ENCODE measurements at places on chromosomes 5 and 9.

- DNase-seq, result peak; percentile 49
Measured at GRCh38 chr9:81772144-81772543, 82.8 kb upstream of the TLE1 start.

- no peak for DNase-seq
Measured at GRCh38 chr9:94944626-94945025, 218.1 kb downstream of the AOPEP start.

- DNase-seq, result peak; percentile 49
Measured at GRCh38 chr9:35696520-35697215, 6.9 kb upstream of the TPM2 start.

DNA sequence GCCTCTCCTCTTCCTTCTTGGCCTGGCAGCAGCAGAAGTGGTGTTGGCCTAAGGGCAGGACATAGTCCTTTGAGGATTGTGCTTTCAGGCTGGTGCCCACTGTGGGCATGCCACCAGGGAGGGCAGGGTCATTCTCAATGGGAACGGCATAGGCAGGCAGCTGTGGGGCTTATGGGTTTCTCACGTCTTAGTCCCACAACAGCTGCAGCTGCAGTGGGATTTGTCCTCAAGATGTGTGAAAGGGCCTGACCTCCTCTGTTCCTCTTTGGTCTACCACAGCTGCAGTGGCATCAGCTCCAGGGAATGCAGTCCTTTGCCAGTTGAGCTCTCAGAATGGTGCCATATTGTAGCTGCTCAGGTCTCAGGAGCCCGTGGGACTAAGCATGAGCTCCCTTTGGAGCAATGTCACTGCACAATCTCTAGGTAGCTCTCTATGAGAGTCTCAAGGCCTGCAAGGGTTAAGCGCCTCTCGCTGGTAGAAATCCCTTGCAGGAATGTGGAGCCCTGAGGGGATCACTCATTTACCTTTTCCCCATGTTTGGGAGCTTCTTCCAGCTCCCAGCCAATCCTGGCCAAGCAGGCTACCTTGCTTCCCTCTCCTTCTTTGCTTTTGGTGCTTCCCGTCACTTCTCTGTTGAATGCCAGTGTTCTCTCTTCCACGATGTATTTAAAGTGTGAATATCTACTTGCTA, 104.8 kb downstream of the GNA14 start:
- no peak for DNase-seq

- peak; percentile 31 for DNase-seq
Measured at GRCh38 chr5:138981586-138981985, 106.5 kb upstream of the LRRTM2 start.

DNA sequence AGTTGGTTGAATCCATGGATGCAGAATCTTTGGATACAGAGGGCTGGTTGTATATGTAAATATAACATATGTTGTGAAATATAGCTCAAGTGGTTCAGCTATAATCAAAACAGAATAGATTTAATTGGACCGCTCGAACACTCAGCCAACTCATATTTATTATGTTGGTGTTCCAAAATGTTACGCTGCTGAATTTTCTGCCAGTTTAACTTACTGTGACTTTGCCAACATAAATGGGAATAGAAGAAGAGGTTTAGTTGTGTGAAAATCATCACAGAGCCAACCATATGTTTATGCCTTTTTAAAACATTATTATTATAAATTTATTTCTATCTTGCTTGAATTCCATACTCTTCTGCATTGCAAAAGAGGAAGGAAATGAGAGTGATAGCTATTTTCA, 178.2 kb upstream of the FBXL7 start:
- DNase-seq, result no peak

DNA sequence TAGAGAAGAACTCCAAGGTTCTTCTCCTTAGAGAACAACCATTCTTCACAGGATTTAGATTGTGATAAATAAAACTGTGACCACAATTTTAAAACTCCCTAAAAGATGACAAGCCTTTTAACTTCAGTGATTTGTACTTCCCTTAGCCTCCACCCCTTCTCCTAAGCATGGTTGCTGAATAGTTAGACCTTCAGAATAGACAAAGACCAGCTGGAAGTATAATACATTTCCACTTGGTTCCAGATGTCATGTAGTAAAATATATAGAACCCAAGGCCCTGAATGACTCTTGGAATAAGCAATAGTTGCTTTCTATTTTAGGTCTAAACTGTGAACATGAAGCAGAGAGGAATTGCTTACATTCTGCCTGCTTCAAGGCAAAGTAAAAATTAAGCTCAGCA, 208.7 kb downstream of the ARRDC3 start:
- no peak for DNase-seq

DNA sequence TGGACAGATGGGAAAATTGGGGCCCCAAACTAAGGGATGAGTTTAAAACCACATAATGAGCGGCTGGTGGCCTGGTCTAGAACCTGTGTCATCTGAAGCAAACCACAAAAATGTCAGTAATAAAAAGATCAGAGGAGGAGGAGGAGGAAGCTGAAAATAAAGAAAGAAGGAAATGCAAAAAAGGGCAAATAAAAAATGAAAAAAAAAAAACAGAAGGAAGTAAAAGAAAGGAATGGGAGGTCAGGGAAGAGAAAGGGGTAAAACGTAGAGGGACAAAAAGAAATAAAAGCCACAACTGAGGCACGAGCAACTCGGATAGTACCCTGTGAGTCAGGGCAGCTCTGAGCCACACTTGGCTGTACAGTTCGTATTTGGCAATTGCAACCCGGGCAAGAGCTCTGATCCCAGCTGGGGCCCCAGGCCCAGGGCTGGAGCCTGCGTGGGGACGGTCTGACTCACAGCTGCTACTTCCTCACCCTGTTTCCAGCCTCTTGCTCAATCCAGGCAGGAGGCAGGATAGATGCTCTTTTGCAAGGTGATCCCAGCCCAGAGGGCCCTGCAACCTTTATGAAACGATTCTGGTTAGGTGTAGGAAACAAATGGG, 137.9 kb upstream of the TRIM32 start:
- peak; percentile 90 for DNase-seq

DNA sequence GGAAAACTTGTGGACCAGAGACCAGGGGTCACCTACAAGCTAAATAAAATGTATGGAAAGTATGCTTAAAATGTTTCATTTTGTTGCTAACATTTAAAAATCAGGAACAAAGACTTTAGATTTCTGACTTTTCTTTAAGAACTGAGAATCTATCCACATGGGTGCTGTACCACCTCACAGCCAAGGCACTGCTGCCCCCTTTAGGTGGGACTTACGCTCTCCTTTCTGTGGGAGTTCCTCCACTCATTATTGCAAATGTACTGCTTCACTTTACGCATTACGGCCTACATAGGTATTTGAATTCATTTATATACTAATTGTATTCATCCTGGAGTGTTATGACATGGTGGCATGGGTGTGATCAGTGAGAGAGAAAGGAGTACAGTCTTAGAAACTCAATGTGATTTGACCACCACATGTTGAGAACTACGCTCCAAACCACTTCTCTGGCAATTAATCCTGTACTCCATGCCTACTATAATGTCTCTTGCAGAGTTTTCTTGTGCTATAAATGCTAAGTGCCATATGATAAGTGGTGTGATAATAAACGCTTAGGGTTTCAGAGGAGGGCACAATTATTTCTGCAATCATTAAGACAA, 24.7 kb upstream of the CETN3 start:
- DNase-seq, result no peak

GRCh38 chr5:83512061-83512745, 40.7 kb downstream of the VCAN start:
- no peak for DNase-seq

DNA sequence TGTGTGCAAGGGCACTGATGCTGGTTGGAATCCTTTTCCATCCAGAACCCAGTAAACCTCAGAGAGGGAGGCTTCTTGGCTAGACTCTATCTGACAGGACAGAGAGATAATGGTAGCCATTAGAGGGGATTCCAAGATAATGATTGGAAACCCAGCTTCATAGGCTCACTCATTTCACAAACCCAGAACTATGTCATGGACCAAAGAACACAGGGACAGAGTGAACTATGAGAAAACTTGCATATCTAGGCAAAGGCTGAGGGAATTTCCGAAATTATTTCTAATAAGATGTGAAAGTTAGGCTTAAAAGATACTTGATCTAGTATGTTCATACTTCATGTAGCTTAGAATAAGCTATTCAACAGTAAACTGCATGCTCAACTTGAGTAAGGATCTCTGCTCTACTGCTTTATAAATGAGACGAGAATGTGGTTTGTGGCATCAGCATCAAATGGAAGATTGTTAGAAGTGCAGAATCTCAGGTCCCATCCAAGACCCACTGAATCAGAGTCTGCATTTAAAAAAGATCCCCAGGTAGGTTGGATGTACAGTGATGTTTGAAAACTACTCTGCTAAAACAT, 261.4 kb downstream of the DMRT2 start:
- DNase-seq, result no peak

DNA sequence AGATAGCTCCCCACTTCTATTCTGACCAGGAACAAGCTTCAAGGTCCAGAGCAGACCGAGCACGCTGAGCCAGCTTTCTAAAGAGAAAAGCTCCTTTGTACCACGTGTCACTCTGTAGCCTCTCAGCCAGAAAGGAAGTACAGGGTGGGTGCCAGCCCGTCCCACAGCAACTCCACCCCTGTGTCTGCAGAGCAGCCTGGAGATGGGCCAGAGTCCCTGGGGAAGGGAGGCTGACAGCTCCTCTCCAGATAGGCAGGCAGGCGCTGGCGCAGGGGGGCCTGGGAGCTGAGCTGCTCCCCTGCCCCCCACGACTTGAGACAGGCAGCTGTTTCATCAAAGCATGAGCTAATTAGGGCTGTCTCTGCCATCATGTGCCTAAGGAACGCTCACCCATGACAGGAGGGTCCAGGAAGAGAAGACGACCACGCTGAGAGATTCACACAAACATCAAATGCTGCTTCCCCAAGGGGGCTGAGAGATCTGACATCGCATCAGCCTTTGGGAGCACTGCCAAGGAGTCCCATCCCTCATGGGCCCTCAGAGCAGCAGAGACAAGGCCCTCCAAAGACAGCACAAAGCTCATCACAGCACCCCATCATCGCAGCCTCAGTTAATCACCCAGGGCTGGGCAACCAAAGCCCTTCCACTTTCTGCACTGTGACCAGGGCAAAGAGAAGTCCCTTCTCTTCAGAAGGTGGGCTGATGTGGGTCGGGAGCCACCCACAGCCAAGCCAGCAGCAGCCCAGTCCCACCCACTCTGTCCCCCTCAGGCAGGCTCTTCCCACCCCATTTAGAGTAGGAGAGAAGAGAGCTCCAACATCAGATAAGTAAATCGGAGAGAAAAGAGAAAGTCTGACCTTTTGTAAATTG, 78.5 kb upstream of the LRRTM2 start:
- peak; percentile 89 for DNase-seq

- DNase-seq, result no peak
Measured at GRCh38 chr5:175847061-175847460, 24.3 kb upstream of the CPLX2 start.

DNA sequence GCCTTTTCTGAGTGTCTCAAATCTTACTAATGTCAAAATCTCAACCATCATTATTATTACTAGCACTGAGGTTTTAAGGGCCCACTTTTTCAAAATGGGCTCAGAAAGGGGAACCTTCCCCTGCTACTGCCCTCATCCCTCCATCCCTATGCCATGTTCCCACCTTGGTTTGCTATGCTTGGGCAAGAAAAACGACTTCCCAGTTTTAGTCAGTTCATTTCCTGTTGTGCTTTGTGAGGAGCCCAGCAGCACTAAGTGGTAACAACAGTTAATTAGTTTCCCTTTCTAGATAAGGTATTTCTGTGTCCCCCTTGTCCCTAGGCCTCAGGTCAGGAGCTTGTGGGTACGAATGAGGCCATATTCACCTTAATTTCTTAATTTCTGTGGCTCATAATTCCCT, 595.2 kb downstream of the RAB3C start:
- DNase-seq, result no peak

GRCh38 chr5:138469540-138470321, 4.5 kb downstream of the EGR1 start:
- DNase-seq, result peak; percentile 37

DNA sequence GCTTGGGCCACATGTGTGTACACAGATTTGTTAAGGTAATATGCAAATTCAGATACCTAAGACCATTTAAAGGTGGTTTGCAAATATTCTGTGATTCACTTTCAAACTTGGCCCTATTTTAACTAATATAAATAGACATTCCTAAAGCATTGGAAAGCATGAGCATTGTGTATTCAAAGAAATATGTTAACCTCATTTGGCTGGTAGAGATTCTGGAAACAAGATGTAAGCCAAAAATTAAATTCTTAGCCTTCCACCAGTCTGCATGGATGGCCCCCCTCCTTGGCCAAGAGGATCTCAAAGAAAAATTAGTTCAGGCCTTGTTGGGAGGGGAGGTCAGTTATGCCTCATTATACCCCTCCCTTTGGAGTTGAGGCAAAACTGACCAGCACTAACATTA, 38.7 kb upstream of the C6 start:
- DNase-seq, result peak; percentile 5

- DNase-seq, result no peak
Measured at GRCh38 chr5:21237461-21237860, 1249.5 kb upstream of the CDH18 start.

DNA sequence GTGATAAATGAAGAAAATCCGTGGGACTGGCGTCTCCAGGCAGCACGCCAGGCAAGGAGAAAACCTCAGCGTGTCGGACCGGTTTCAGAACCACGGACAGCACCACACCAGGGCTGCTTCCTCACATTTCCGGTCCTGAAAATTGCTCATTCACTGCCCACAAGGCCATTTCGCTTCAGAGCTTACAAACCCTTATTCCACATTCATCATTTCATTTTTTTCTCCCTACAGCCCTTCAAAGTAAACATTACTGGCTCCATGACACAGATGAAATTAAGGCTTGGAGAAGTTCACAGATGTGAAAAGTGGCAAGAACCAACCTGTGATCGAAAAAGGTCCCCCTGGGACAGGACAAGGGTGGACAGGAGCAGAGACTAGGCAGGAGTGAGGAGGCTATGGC, 1.5 kb upstream of the GPRIN1 start:
- peak; percentile 78 for DNase-seq

DNA sequence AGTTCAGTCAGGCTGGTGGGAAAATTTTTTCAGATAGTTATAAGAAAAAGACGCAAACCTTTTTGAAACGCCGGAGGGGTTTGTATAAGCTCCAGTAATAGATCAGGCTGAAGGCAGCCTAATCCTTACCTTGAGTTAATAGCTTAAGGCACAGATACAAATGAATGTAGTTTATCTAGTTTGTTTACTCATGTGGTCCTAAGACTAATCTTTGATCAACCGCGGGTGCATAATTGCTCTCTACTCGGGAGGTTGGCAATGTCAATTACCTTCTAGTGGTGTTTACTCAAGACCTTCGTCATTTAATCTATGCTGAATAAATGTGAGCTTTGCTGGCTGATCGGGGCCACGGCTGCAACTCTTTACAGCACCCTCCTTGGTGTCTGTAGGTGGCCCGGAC, 665 bp upstream of the INSL4 start:
- DNase-seq, result no peak

DNA sequence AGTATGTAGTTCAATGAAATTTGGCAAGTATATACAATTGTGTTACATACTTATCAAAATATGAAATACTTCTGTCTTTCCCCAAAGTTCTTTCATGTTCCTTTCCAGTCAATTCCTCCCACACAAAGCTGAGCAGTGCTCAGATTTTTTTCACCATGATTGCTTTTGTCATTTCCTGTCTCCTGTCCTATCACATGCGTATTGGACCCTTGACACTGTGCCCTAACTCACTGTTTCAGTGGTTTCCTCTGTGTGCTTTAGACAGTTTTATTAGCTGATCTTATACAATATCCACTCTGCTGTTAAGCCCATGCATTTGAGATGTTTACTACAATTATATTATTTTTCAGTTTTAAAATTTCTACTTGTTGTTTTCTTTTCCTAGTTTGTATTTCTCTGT, 463.6 kb upstream of the MEF2C start:
- DNase-seq, result no peak

Data from hepatic stellate cell (primary cell).